Femur (tissue), 1 donor: ENCODE measurements at places on chromosomes 6 and 20.

GRCh38 chr6:107396211-107396610 is 63.2 kb downstream of the PDSS2 start:
- no peak for DNase-seq

GRCh38 chr6:51648236-51648635 is 439.2 kb downstream of the PKHD1 start:
- no peak for DNase-seq

- DNase-seq: no peak
Observed at GRCh38 chr6:83309344-83309743, 116.2 kb downstream of the RWDD2A start.

DNA sequence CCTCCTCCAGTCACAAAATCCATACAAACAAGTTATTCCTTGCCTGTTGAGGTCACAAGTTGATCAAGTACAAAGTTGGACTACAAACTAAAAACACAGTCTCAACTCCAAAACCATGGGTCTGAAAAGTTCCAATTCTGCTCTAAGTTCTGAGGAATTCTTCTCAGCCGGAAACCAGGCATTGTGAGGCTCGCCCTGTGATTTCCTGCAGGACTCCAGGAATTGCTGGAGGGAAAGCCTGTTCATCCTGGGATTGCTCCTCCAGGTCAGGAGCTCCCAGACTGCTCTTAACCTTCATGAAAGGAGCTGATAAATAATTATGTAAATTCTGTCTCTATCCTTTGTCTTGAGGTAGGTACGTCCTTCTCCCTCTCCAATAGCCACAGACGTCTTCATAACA is 8.5 kb downstream of the TRAM2 start:
- no peak for DNase-seq

- no peak for DNase-seq
Observed at GRCh38 chr6:33116417-33116816, 40.6 kb downstream of the HLA-DPB1 start.

DNA sequence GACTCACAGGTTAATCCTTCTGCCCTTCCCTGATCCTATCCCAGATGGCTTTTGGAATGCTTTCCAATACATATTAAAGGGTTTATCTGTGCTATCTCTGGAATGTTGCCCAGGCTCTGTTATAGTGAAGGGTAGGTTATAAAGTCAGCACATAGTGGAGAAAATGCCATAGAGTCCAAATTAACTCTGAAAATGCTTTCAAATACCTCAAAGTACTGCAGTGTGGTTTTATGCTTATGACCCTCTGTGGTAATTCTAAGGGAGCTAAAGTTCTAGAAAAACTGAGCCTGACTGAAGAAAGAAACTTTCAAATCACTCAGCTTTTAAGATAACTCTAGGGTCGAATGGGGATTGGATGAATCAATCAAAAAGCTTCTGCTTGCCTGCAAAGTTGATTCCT is 159.8 kb downstream of the PLCB1 start:
- no peak for DNase-seq

DNA sequence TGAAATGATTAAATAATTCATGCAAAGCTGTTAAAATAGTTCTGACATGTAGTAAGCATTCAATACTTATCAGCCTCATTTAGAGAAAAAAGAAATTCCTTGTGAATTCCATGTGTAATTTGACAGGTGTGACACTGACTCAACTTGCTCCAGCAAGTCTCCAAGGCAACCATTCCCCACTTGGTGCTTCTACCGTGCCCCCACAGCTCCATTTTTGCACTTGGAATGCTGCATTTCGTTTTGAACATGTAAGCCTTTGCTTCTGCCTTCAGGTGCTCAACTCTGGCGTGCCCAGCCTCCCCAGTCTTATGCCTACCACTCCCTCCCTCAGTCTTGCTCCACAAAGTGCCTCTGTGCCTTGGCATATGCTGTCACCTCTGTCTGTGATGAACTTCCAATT is 760.6 kb upstream of the CHD6 start:
- no peak for DNase-seq

DNA sequence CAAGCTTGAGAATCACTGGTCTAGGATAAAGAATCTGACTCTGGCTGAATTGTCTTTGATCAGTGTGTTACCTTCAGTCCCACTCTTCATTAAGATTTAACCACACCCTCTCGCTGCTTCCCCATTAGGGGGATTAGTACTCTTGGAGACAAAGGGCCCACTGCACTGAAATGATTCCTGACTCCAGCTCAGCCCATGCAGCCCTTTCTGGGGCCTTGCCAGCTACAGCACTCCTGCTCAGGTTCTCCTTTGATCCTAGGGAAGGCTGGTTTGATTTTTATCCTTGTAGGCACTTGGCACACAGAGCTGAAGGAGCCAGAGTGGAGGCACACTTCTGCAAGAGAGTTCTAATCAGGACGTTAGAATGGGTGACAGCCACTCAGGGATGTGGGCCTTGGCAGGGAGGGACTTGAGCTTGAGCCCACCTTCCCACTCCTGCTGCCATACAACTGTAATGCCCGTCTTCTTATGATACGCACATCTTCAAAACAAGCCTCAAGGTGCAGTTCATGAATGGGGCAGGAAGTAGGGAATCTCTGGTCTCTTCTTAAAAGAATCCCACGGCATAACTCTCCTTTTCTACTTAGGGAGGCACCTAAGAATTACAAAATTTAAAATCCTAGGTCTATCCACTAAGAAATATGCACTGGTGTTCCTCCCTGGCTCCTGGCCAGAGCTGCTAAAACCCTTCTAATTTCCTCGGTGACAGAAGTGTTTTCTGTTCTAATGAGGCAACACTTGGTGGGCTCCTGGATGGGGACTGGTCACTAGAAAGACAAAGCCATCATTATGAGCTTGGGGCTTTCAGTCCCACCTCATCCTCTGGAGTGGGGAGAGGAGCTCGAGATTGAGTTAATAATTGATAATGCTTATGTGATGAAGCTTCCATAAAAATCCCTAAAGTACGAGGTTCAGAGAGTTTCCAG is 1.5 kb upstream of the SLA2 start:
- no peak for DNase-seq

GRCh38 chr6:26571592-26572296 is 25.0 kb upstream of the ABT1 start:
- peak; percentile 69 for DNase-seq

DNA sequence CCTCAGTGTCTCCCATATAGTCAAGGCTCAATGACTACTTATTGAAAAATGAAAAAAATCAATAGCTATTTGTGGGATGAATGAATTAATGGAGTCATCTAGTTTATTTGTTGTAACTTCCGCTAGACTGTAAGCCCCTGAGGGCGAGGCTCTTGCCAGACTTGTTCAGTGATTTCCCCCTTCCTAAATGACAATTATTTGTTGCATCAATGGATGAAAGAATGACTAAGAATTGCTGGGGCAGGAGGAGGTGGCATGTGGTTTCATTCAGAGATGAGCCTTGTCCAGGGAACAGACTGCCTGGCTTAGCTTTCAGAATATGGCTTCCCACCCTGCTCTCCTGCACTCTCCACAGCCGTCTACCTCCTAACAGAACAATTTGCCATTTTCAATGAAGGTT is 1.1 kb upstream of the PRELID3B start:
- DNase-seq: no peak

DNA sequence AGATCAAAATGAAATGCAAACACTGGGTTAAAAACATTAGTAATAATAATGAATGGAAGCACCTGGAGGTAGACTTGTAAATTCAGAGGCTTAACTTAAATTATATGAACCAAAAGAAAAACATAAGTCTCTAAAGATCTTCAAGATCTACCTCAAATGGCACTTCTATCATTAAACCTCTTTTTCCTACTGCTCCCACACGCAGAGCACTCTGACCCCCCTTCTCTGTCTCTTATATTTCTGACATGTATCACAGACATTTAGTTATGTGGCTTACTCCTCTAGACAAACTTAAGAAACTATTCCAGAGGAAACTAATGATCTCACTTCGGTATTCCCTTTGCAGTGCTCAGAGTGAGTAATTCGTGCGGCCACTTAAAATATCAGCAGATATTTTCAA is 1.1 kb downstream of the TBC1D32 start:
- DNase-seq: no peak

DNA sequence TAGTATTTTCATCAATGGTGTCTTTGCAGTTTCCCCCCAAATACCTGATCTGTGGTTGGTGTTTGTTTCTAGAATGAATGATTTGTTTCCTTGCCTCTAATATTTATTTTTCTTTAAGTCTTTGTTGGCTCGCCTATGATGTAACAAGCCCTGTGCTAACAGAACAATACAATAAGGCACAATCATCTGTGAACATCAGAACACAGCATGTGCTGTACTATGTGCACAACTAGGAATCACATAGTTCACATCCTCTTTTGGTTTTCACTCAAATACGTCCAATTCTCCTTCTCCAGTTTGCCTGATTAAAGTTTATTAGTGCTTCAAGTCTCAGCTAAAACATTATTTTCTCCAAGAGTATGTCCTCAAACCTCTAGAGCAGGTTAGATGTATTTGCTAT is 613.1 kb downstream of the EPHA7 start:
- DNase-seq: no peak

DNA sequence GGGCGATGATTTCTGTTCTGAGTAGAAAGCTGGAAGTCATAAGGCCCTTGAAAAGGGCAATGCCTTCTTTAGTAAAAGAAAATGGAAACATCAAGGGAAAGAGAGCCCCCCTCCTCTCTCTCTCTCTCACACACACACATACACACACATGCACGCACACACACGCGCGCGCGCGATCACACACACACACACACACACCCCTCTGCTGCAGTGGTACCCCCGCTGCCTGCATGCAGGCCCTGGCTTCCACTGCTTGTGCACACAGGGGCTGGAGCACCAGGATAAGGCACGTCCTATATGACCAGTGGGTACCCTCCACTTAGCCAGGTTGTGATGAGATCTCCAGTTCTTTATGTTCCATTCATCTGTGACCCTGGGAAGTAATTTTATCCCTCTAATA is 300.9 kb downstream of the SLC35F1 start:
- no peak for DNase-seq

GRCh38 chr6:40778196-40778595 is 191.0 kb upstream of the LRFN2 start:
- no peak for DNase-seq

GRCh38 chr6:27043244-27043643 is 204.3 kb upstream of the PRSS16 start:
- no peak for DNase-seq
